ENCODE measurements at places on chromosomes 1 and 21.

- no peak for DNase-seq
Observed at GRCh38 chr1:155075535-155075934, 3.1 kb upstream of the EFNA3 start.

DNA sequence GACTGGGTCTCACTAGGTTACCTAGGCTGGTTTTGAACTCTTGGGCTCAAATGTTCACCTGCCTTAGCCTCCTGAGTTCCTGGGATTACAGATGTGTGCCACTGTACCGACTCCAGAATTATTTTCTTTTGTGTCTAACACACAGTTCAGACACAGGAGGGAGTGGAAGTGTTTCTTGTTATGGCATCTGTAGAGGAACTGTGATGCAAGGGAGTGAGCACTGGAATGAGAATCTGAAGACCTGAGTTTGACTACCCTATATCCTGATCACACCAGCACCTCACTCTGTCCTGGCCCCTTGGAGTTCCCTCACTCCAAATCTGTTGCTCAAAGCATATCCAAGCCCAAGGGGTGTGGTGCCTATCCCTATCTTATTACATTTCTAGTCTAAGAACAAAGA lies 15.2 kb downstream of the OPTC start:
- DNase-seq, result no peak

GRCh38 chr1:89998306-89998705 lies 3.4 kb downstream of the ZNF326 start:
- no peak for DNase-seq

DNA sequence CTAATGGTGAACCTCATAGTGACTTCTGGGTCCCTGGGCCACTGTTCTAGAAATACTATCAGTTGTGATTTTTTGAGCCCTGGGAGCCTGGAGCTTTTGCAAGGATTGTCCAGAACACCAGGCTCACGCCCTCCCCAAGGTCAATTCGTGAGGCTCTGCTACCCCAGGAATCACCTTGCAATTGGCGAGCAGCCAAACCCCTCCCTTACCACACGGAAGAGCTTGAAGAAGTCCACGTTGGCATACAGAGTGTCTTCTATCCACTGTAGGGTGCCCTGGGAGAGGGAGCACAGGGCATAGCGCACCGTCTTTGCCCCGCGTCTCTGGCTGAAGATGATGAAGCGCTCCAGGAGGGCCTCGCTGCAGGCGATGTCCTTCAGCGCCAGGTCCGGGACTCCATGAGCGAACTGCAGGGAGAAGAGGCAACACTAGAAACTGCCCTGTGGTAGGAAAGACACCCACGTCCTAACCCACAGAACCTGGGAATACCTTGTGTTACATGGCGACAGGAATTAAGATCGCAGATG lies 22.3 kb downstream of the ABCA4 start:
- DNase-seq, result no peak

GRCh38 chr1:185974367-185975170 lies 240.4 kb downstream of the HMCN1 start:
- no peak for DNase-seq

GRCh38 chr1:219121679-219122078 lies 52.0 kb upstream of the LYPLAL1 start:
- no peak for DNase-seq

DNA sequence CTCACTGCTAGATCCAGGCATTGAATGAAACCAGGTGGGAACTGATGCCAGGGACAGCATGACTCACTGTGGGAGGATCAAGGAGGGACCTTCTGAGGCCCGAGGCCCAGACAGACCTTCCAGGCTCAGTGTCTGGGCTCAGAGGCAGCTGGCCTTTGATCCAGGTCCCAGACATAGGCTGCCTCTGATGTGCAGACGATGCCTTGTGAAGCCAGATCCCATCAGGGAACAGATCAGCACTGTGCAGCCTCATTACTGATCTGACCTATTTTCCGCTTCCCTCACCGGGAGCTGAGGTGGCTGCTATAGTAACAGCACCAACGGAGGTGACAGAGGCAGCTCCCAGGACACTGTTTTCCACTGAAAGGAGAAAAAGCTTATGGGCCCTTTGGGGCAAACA lies 399.5 kb downstream of the MATN1 start:
- DNase-seq, result no peak

GRCh38 chr1:177571485-177572076 lies 398.3 kb downstream of the SEC16B start:
- no peak for DNase-seq

DNA sequence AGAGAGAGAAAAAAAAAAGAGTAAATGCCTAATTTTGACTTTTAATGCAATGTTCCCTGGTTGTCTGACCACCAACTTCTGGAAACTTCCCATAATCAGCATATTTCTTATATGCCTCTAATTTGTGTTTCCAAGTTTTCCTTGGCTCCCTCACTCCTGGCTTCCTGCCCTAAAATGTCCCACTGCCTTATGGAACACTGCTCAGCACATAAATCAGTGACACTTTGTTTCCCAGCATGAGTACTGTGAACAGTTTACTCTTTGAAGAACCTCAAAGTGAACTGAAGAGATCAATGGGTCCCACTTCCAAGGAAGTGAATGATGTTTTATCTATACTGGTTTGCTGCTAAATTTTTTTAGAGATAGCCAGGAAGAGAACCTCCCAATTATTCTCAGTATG lies 271.3 kb upstream of the PRMT6 start:
- DNase-seq, result no peak

- DNase-seq, result peak; percentile 82
Observed at GRCh38 chr1:89941110-89941766, 53.7 kb upstream of the ZNF326 start.

Data from HL-60 (cell line).